ENCODE measurements at places on chromosomes 12 and 14. TPM values are rescaled to one million over a fixed set of nuclear protein-coding genes. Genes with fewer than 3 reads are reported as not detected.

The KRT7 gene
- 3.4 TPM for total RNA-seq

The KRT81 gene
- total RNA-seq, result not detected

The MYG1 gene
- 68.8 TPM for total RNA-seq

The MAP3K12 gene
- total RNA-seq, result 13.8 TPM

The KRT5 gene
- total RNA-seq, result not detected

The HNRNPA1 gene
- 1,642 TPM for total RNA-seq

The RHOJ gene
- total RNA-seq, result not detected

The C14orf180 gene
- not detected for total RNA-seq

The STAC3 gene
- total RNA-seq, result 2.8 TPM

The POTEM gene
- total RNA-seq, result not detected

The SIX6 gene
- not detected for total RNA-seq

The LRFN5 gene
- total RNA-seq, result not detected

The TRIM9 gene
- 2.4 TPM for total RNA-seq

The NXPH4 gene
- total RNA-seq, result 0.51 TPM

The ERBB3 gene
- total RNA-seq, result 0.57 TPM

The PRR4 gene
- total RNA-seq, result 1.3 TPM

The NTS gene
- total RNA-seq, result not detected

The CYP27B1 gene
- total RNA-seq, result 6.8 TPM

The KRT3 gene
- not detected for total RNA-seq

The LPAR5 gene
- 3.5 TPM for total RNA-seq

The IL22 gene
- total RNA-seq, result 1.4 TPM

The C2CD5 gene
- 31.6 TPM for total RNA-seq

The MYH7 gene
- 0.07 TPM for total RNA-seq

The DTX1 gene
- total RNA-seq, result 12.0 TPM

The VWF gene
- not detected for total RNA-seq

The KRT1 gene
- not detected for total RNA-seq

The RFX4 gene
- not detected for total RNA-seq

The GPRC5A gene
- total RNA-seq, result 0.14 TPM

The ADCY6 gene
- total RNA-seq, result 0.09 TPM

The CLEC4D gene
- total RNA-seq, result not detected

The TOX4 gene
- 85.6 TPM for total RNA-seq

The TMEM121 gene
- total RNA-seq, result 7.2 TPM

The CLEC7A gene
- total RNA-seq, result not detected

The GRIP1 gene
- 0.53 TPM for total RNA-seq

The CAPS2 gene
- 2.6 TPM for total RNA-seq

The CACNA1C gene
- total RNA-seq, result 0.11 TPM

The BMP4 gene
- total RNA-seq, result not detected

The ANKLE2 gene
- 110 TPM for total RNA-seq

Measured in activated CD4-positive, alpha-beta T cell treated with anti-CD3 and anti-CD28 coated beads for 36 hours (primary cell).